ENCODE measurements at places on chromosomes 1 and 21.
A peak's percentile ranks its signal among the peaks of the same experiment; 100 is the strongest.

DNA sequence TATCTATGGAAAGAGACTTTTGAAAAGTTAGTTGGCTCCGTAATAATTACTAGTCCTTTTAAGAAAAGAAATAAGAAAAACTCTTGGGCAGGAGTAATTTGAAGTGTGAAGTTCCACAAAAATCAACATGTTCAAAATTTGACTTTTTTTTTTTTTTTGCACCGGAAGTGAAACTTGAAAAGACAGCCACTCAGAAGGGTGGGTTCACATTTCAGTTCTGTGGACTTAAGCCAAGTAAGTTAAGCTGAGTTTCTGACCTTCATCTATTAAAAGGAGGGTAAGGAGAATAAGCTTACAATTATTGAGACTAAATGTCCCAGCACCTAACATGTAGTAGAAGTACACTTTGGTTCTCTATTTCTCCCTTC lies 11.0 kb downstream of the RO60 start:
- DNase-seq: no peak

DNA sequence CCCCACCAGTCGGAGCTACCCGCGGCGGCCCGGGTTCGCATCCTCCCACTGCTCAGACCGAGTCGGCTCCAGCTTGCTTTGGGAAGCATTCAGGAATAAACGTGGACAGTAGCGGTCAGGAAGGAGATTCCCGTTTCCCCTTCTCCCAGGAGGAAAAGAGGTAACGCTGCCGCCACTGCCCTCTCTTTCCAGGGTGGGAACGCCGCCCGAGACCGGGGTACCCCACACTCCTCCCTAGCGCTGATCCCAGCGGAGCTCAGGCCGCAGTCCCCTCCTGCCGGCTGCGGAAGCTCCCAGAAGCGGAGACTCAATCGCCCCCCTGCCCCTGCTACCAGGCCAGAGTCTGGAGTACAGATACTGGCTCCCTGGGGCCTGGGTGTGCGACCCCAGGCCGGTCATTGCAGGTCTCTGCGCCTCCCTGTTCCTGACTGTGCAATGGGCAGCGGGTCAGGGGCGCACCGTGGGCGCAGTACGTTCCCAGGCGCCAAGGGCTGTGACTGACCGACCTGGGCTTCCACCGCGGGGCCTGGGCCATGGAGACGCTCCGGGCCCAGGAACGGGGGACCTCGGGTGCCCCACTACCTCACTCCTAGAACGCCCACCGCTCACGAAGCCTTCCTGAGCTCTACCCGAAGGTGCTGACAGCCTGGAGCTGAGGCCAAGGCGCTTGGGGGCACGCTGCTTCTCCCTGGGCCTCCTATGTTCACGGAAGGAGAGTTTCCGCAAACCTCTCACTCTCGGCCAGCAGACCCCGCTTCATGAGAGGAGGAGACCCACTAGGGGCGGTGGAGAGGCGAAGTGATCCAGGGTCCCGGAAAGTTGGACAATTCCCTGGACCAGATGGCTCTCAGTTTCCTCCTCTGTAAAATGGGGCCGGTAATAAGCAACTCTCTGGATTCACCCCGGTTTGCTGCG lies 7.8 kb downstream of the DMRTA2 start:
- DNase-seq: no peak

GRCh38 chr1:109388208-109388711 lies 9.5 kb downstream of the SORT1 start:
- DNase-seq: no peak

- DNase-seq: no peak
These were observed 79.3 kb downstream of the SLC35F3 start for GRCh38 chr1:233983811-233984210.

- DNase-seq: no peak
These were observed 146.9 kb upstream of the C1orf174 start for GRCh38 chr1:4046836-4047461.

DNA sequence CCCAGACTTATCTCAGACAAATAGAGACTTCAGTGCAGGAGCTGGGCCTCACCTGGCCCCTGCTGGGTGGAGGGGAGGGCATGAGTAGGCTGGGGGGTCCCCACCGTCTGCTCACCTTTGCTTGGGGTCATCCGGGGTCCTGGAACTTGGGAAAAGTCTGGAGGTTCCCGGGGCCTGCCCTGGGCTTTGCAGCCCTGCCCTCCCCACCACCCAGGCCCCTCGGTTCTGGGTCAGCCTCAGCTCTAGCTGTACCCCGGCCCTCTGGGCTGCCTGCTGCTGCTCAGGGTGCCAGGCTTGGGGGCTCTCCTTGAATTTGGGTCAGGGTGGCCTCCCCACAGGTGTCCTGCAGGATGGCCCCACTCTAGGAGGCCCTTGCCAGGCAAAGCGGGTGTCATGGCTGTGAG lies 2.4 kb upstream of the TMEM52 start:
- no peak for DNase-seq

DNA sequence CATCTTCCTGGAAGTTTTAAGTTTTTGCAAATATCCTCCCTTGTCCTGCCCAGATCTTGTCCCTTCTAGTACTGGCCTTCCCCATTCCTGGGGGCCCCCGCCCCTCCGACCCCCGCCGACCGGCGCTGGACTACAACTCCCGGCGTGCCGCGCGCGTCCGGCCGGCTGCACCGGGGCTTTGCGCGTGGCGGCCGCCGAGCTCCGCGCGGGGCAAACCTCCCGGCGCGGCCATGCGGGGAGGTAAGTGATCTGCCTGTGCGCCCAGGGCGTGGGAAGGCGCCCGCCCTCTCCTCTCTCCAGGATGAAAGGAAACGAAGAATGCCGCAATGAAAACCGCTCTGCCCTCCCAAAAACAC lies 3.2 kb upstream of the SAMD13 start:
- DNase-seq: peak; percentile 24

DNA sequence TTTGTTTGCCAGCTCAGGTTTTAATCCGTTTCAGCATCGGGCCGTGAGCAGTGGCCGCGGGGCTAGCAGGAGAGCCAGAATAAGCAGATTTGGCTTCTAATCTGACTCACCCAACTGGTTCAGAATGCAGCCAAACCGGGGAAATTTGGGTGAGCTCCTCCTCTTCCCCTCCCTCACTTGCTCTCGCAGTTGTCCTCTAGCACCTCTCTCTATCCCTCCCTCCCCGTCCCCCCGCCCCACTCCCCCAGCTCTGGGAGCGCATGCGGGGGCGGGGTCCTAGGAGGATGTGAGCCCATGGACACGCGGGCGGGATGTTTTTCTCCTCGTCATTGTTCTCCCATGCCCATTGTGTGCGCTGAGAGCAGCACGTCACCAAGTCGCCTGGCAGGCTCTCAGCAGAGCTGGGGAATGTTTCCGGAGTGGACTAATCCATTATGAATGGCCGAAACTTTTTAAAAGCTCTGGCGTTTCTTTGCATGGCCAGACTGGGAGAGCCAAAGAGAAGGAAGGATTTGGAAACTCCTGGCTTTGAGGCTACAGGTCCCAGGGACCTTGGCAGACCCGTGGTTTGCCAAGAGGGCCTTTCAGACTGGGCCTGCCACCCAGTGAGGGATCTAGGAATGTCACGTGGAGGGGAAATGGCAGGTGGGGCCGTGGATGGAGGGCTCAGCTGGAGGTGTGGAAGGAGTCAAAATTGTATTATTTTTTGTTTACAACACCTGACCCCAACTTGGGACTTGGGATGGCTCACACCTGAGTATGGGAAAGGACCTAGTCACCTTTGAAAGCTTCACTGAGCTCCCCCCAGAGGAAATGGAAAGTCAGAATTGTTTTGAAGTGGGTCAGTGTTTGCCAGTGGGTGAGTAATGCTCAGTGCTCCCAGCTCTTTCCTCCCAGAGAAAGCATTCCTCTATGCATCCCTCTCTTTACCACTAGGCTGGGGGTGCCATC lies 39.2 kb downstream of the CDK18 start:
- DNase-seq: no peak

DNA sequence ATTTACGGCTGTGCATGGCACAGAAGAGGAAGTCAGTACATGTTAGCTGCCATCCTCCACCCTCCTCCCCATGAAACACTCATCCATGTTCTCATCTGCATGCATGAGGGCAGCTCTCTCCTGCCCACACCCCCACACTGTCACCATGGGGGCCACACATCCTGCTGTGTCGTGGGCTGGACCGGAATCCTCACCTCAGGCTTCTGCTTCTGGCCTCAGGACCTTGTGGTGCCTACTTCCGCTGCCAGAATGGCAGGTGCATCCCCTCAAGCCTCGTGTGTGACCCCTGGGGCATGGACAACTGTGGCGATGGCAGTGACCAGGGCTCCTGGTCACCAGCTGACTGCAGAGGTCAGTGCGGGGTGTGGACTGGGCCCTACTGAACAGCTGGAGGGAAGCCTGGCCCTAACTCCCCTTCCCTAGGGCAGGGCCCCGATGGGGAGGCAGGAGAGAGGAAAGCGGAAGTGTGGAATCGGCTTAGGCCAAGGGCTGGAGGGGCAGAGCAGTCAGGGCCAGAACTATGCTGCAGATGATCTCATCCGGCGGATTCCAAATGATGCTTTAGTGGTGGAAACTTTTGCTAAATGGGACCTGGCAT lies 3.8 kb downstream of the LDLRAD2 start:
- no peak for DNase-seq

GRCh38 chr1:226882187-226882586 lies 11.8 kb downstream of the PSEN2 start:
- DNase-seq: peak; percentile 18

DNA sequence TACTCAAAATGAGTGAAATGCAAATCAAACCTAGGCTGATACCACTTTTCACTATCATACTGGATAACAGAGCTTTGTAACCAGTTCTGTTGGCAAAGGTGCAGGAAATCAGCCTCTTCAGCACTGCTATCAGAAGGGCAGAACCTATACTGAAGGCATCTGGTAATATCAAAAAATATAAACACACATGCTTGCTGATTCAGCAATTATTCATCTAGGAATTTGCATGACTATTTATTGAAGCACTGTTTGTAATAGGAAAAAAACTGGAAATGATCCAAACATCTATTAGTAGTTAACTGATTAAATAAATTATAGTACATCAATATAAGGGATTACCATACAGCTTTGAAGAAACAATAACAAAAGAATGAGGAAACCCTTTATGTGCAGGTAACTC lies 21.4 kb downstream of the ARHGAP29 start:
- no peak for DNase-seq

DNA sequence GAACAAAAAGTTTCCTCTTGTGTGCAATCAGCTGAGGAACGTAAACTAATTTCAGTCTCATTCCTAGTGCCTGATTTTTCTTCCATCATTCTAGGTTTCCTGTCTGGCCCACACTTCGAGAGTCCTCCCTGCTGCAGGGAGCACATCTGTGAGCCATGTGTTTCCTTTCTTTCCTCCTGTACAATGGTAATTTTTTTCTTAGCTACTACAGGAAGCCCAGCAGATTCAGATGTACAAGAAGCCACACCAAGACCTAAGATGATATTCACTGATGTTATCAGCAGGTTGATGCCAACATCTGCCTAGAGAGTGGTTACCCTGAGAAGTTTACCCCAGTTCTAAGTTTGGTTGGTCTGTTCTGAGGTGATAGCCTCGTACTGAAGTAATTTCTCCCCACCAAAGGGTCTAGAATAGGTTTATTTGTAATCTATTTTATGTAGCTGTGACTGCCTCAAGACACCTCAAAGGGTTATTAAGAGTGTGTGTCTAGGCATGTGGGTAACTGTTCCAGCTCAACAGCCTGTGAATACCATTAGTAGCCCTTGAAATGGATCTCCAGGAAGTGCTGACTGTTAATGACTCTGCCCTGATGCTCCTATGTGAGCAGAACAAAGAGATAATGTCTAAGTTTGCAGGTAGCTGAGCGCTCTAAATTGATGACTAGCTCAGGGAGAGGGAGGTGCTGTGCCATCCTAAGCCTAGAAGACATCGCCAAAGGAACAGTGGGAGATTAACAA lies 31.7 kb upstream of the CLDN14 start:
- no peak for DNase-seq

- no peak for DNase-seq
These were observed 133.6 kb upstream of the SLC45A1 start for GRCh38 chr1:8184301-8184700.

- no peak for DNase-seq
These were observed 60.8 kb upstream of the EPS8L3 start for GRCh38 chr1:109824349-109825115.

- DNase-seq: no peak
These were observed 35.7 kb upstream of the GPR88 start for GRCh38 chr1:100502052-100502792.

DNA sequence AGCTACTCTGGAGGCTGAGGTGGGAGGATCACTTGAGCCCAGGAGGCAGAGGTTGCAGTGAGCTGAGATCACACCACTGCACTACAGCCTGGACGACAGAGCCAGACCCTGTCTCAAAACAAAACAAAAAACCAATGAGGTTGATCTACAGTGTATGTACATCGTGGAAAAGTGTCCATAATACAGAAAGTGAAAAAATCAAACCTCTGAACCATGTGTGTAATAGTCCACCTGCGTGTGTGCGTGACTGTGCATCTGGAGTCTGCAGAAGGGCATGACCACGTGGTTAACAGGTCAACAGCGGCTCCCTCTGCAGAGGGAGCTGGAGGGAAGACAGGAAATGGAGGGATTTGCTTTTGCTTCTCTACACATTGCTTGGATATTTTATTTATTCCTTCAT lies 32.4 kb upstream of the ENO1 start:
- DNase-seq: no peak

DNA sequence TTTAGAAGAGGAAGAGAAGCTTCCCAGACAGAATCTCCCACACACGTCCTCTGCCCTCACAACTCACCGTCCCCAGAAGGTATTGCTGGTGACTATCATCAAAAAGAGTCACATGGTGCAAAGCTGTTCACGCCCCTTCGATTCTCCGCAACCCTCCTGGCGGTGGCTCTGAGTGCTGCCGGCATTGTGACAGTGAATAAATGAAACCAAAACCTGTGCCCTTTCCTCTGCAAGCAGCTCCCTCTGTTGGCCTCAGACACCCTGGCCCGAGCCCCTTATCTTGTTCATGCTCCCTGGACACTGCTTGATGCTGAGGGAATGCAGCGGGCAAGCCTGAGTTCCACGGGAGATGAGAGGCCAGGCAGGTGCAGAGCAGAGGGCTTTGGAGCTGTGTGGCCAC lies 510.3 kb downstream of the NPHP4 start:
- DNase-seq: peak; percentile 8

DNA sequence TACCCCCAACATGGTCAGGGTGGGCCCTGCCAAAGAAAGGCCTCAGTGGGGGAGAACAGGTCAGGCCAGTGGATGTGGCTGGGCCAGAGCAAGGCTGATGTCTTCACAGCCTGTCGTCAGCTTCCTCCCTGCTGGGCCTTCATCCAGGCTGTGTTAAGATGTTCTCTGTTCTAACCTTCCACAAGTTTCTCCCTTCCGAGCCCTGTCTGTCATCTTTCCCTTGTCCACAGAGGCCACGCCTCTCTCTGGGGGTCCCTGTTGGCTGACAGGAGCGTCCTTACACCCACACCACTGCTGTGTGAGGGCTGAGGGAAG lies 36.2 kb downstream of the SIM2 start:
- DNase-seq: no peak

DNA sequence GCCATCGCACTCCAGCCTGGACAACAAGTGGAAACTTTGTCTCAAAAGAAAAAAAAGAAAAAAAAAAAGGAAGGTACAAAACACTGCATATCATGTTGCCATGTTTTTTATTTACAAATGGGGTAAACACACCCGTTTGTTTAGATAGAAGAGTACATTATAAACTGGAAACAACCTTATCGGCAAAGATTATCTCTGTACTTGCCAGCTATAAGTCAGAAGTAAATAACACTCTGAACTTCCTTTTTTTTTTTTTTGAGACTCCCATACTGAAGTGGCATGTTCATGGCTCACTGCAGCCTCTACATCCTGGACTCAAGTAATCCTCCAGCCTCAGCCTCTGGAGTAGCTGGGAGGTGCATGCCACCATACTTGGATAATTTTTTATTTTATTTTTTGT lies 21.9 kb downstream of the USP48 start:
- no peak for DNase-seq

All from stimulated activated CD4-positive, alpha-beta T cell treated with anti-CD3 and anti-CD28 coated beads, Interleukin-2, amount 100 ng/mL, for 48 hours (primary cell).